ENCODE measurements at places on chromosomes 16 and 17.
A peak's percentile ranks its signal among the peaks of the same experiment; 100 is the strongest.

DNA sequence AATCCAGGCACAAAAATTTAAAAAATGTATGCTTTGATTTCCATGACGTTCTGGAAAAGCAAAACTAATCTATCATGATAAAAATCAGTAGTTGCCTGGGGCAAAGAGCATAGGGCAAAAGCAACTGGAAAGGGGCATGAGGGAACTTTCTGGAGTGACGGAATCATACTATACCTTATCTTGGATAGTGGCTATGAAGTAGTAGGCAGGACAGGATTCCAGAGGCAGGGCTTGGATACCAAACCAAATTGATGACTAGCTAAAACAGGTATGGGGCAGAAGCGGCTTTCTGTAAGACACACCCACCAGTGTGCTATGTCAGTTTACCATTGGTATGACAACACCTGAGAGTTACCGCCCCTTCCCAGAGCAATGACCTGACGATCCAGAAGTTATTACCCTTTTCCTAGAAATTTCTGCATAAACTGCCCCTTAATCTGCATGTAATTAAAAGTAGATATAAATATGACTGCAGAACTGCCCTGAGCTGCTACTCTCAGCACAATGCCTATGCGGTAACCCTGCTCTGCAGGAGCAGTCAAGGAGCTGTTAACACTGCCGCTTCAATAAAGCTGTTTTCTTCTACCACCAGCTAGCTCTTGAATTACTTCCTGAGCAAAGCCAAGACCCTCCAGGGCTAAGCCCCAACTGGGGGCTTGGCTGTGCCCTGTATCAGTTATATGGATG, 56.7 kb downstream of the CFDP1 start:
- no peak for DNase-seq

GRCh38 chr16:2149630-2150417, 1.4 kb downstream of the RAB26 start:
- DNase-seq = no peak

DNA sequence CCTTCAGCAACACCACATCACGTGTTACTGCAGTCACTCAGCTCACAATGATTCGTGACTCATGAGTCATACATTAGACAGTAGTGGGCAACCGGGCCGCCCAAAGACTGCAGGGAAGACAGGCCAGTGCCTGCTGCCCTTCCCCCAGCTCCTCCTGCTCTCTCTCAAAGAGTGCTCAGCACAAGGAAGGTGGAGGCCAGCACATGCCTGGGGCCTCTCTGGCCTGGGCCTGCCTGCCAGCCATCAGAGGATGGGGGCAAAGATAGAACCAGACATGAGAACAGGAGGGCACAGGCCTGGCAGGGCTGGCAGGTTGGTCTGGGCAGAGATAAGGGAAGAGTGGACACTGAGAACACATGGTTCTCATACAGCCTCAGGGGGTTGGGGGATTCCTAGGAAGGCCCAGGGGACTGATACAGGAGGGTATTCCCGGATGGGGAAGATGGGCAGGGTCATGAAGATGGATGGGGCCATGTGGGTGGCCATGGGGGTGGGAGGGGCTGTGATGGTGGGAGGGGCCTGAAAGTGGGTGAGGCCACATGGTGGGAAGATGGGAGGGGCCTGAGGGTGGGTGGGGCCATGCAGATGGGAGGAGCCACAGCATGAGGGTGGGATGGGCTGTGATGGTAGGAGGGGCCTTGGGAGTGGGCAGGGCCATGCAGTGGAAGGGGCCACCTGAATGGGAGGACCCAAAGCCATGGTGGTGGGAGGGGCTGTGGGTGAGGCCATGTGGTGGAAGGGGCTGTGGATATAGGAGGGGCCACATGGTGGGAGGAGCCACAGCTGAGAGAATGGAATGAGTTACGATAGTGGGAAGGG, 29.0 kb downstream of the KATNB1 start:
- no peak for DNase-seq

GRCh38 chr17:29568331-29569244, at the start of gene TP53I13:
Gene TP53I13 (plus strand): TSS chr17:29568701. CDS start chr17:29568759, 58 bp downstream.
- DNase-seq = peak; percentile 83

DNA sequence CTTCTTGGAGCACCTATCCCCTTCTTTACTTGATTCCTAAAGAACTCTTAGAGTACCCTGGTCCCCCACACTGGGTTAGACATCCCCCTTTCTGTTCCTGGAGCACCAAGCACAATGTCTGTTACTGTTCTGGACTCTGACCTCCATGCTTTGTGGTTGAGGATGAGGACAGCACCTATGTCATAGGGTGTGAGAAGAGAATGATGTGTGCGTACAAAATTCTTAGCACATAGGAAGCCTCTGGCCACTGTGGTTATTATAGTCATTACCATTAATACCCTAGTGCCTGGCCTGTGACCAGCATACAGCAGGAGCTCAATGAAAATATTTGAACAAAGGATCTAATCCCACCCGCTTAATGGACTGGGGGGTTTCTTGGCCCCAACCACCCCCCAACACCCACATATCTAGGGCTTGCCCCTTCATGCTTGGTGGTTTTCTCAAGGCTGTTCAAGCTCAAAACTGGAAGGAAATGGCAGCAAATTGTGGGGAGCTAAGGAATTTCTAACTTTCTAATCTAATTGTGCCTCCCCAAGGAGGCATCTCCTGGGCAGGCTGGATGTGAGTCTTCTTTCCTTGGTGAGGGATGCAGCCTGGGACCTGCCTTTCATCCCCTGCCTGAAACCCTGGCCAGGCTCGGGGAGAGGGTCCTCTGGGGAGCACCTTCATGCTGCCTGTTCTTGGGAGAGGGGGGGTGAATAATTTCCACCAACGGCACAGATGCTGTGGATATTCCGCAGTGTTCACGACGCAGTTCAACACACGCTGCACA, 1.5 kb upstream of the CMIP start:
- DNase-seq = no peak

GRCh38 chr17:50529849-50530248, 2.7 kb upstream of the EPN3 start:
- no peak for DNase-seq

DNA sequence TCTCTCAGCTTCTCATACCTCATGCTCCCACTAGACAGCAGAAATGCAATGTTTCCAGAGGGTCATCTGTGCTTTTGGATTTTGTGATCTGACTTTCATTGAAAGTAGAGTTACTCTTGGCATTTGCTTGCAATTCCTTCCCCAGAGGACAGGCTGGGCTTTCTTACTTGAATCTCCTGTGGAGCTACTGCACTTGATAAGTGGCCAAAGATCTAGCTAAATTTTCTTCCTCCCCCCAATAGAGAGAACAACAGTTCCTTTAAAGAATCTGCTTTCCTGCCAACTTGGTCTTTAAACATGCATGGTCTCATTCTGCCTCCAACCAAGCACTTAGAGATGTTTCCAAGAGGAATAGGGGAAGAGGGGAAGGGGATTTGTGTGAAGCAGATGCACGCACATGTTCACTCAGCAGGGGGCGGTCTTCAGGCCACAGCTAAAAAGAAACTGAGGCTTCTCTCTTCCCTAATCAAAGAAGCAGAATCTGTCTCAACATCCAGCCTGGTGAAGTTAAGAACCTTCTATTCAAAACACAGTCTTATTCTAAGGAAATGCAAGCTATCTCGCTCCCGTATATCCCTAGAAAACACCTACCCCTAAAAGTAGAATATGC, 229.6 kb downstream of the ZFHX3 start:
- DNase-seq = no peak

DNA sequence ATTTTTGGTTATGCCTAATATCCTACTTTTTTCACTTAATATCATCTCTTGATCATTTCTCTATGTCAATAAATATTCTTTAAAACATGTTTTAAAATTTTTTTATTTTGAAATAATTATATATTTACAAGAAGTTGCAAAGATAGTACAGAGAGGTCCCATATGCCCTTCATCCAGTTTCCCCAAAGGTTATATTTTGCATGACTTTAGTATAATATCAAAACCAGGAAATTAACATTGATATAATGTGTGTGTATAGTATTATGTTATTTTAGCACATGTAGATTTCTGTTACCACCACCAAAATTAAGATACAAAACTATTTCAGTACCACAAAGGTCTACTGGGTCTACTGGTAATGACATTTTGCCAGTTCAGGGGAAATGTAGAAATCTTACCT, 60.7 kb downstream of the EFCAB5 start:
- no peak for DNase-seq

GRCh38 chr17:4155980-4156620, 13.1 kb downstream of the CYB5D2 start:
- DNase-seq = no peak

DNA sequence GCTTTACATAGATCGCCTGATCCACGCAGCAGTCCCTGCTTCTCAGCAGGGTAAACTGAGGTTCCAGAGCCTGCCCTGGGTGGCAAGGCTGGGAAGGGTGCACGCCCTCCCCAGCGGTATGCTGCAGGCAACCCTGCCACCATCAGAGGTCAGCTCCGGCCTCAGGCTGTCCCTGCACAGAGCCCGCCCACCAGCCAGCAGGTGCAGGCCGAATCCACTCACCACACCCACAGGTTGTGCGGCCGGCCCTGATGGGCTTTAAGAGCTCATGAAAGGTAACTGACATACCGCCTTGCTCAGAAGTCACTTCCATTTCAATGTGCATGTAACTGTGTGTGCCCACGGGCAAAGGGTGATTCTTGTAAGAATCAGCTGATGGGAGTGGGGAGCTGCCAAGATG, 7.1 kb downstream of the RBFOX3 start:
- no peak for DNase-seq

GRCh38 chr16:49806446-49806845, 49.5 kb downstream of the ZNF423 start:
- no peak for DNase-seq

GRCh38 chr17:80393241-80393890, 21.6 kb upstream of the ENDOV start:
- no peak for DNase-seq

DNA sequence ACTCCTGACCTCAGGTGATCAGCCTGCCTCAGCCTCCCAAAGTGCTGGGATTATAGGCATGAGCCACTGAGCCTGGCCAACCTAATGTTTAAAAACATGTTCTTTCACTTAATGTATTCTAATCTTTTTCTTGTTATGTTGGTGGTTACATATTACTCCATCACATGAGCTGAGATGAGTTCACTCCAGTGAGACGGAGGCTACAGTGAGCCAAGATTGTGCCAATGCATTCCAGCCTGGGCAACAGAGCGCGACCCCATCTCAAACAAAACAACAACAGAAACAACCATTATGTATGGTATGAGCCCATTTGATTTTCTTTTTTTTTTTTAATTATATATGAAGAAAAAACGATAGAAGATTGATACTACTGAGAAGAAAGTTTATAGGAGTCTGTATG, 39.6 kb downstream of the SLC39A11 start:
- DNase-seq = no peak

GRCh38 chr17:35734396-35734795, 3.0 kb downstream of the RASL10B start:
- DNase-seq = no peak

- no peak for DNase-seq
Measured at GRCh38 chr17:74130841-74131240, 72.6 kb upstream of the RPL38 start.

- DNase-seq = no peak
Measured at GRCh38 chr17:1714427-1714979, 4.3 kb upstream of the TLCD2 start.

DNA sequence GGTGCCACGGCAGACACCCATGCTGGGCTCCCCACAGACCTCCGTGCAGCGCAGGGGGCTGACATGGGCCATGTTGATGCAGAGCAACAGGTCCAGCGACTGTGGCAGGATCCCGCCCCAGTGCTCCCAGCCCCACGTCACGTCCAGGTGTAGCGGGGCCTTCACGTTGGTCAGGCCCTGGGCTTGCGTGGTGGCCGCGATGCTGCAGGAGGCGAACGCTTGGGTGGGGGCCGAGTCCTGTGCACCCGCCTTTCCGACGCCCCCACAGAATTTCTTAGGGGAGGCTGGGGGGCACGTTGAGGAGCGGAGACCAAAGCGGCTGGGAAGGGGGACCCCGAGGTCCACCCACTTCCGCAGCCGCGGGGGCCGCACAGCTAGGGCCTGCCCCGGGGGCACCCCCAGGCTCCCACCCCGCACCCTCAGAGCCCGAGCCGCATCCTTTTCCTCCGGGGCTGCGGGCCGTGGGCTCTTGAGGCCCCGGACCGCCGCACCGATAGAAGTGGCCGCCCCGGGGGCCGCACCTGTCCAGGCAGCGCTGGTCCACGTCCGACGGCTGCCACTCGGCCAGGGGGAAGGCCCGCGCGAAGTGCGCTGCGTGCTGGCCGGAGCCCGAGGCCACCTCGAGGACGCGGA, 416 bp downstream of the METTL26 start:
- DNase-seq = no peak

GRCh38 chr17:9011001-9011400, 10.3 kb upstream of the NTN1 start:
- no peak for DNase-seq

- DNase-seq = peak; percentile 38
Measured at GRCh38 chr16:22077700-22078313, 14.5 kb upstream of the VWA3A start.

GRCh38 chr16:27880287-27880686, 183.2 kb downstream of the GSG1L start:
- no peak for DNase-seq

GRCh38 chr16:66728117-66728787, 23.2 kb downstream of the DYNC1LI2 start:
- DNase-seq = peak; percentile 90

- no peak for DNase-seq
Measured at GRCh38 chr16:74492976-74493375, 71.7 kb upstream of the CLEC18B start.

DNA sequence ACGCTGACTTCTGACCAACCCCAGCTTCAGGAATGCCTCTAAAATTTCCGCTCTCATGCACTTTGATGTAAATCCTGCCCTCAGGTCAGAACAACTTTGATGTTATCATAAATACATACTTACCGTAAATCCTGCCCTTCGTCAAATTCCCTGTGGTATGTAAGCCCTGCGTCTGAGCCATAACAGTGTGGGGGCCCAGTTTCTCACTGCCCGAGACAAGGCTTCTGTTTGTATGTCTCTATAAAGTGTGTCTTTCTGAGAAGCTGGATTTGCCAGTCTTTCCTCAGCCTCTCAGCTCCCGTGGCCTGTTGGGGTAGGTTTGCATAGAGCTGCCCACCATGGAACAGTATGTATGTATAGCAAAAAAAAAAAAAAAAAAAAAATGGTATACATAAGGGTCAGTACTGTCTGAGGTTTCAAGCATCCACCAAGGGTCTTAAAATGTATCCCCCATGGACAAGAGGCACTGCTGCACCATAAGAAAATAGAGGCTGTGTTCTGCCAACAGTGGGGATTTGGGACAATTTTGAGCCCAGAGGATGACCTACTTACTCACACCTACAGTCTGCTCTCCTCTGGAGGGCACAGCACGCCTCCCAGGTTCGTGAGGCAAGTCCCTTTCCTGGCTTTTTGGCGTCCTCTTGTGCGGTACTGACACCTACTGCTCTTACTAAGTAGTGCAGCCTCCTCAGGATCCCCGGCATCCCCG, 17.5 kb downstream of the PRMT7 start:
- peak; percentile 88 for DNase-seq

GRCh38 chr17:45423975-45424335, 8.7 kb downstream of the ARHGAP27 start:
- DNase-seq = no peak

GRCh38 chr16:23967775-23968174, 132.0 kb downstream of the PRKCB start:
- DNase-seq = no peak
